ENCODE measurements at places on chromosomes 1 and 21.

GRCh38 chr1:33420870-33421775 is 9.8 kb downstream of the PHC2 start:
- DNase-seq: no peak

GRCh38 chr1:168224991-168225390 is 813 bp upstream of the SFT2D2 start:
- DNase-seq: no peak

- DNase-seq: no peak
Measured at GRCh38 chr1:225651376-225651871, 1.5 kb downstream of the ENAH start.

- DNase-seq: no peak
Measured at GRCh38 chr1:17507915-17508314, 31.6 kb upstream of the ARHGEF10L start.

DNA sequence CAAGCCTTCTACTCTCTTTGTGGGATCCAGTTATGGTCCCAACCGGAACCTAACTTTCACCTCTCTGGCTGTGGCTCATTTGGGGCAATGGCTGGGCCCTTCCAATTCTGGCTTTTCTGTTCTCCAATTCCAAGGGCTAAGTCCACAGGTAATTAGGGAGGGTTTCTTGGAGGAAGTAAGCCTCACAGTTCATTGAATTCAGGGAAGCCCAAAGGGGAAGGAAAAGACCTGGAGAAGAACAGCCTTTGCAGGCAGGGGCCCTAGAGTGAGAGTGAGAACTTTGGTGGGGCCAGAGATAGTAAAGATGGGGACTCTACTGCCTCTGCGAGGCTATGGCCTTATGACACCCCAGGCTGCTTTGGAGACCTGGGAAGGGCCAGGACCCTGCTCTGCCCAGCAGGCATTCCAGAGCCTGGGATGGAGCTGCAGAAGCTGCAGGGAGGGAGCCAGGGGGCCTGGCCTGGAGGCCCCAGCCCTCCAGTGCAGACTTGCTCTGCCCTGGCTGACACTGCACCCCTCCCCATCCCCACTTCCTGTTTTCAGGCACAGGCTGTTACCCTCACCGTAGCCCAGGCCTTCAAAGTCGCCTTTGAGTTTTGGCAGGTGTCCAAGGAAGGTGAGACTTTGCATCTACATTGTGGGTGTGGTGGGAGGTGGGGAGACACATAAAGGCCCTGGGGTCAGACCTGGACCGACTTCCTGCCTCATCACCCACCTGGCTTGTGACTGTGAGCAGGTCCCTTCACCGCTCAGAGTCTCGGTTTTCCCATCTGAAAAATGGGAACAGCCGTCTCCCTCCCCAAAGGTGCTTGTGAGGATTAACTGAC is 18.9 kb downstream of the LDLRAP1 start:
- peak; percentile 48 for DNase-seq

DNA sequence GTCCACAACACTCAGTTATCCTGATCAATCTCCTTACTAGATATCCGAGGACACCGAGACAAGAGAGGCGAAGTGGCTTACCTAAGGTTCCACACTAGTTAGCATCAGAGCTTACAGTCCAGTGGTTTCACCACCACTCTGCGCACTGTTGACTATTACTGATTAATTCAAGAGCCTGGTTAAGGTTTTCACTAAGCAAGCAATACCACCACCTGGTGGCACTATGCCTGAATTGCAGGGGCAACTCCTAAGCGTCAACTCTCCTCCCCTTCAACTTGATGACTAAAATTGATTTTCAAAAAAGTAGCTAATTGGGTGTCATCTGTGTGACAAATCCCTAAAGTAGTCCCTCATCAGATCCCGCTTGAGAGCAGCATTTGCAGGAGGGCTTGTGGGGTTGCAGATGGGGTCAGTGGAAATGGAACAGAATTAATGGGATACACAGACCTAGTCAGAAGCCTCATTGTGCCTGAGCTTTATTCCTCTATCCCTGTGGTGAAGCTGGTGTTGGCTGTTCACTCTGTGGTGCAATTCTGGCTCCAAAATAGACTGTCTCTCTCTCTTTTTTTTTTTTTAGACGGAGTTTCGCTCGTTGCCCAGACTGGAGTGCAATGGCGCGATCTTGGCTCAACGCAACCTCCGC is 9.1 kb downstream of the TTC22 start:
- no peak for DNase-seq

DNA sequence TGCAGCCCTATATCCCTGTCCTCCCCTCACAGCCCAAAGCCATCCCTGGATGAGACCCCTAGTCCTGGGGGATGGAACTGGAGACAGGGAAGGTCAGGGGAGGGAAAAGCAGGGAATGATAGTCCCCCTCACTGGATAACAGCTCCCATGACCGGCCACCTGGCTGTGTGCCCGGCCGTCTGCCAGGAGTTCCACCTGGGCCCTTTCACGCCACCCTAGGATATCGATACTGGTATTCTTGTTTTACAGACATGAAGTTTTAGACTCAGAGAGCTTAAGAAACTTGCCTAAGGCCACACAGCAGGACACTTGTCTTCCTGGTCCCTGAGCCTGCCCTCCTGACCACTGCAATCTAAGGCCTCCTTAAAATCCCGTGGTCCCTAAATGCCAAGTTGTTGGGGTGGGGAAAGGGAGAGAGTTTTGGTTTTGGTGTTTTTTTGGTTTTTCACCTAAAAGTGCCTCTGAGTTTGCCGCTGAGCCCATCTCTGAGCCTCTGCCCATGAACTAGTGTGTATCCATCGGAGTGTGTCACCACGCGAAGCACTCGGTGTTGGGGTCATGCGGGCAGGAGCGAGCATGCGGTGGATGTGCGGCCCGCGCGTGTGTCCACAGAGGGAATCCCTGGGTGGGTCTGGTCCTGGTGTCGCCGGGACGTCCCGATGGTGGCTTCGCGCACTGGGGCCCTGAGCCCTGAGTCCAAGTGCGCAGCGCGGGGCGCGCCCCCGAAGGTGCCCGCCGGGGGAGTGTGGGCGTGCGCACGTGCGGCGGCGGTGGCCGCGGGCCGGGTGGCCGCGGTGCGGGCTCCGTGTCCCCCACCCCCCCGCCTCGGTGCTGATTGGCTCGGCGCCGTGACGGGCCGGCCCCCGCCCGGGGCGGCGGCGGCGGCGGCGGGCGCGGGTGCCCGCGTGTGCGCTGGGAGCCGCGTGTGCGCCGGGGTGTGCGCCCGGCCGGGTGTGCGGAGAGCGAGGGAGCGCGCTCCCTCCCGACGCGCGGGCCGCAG is at the start of gene EPHA8:
TSS of gene EPHA8 (plus strand) at position 906 of the 1,000 bp plus-strand sequence. CDS start 147 bp downstream, outside the sequence.
- DNase-seq: no peak

DNA sequence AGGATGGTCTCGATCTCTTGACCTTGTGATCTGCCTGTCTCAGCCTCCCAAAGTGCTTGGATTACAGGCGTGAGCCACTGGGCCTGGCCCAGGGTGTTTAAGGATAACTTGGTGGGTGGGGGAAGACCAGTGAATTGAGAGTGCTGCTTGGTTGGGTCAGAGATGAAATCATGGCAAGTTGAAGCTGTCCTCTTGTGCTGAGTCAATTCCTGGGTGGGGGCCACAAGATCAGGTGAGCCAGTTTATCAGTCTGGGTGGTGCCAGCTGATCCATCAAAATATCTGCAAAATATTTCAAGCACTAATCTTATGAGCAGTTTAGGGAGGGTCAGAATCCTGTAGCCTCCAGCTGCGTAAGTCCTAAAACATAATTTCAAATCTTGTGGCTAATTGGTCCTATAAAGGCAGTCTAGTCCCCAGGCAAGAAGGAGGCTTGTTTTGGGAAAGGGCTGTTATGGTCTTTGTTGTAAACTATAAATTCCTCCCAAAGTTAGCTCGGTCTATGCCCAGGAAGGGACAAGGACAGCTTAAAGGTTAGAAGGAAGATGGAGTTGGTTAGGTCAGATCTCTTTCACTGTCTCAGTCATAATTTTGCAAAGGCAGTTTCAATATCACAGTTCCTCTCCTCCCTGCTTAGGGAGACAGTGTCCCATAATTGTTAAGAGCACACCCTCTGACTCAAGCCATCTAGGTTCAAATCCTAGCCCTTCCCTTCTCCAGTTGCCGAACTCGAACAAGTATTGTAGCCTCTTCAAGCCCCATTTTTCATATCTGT is 66.8 kb upstream of the BACH1 start:
- DNase-seq: no peak

- no peak for DNase-seq
Measured at GRCh38 chr1:96090134-96090533, 631.5 kb upstream of the PTBP2 start.

GRCh38 chr21:38322311-38322950 is 65.6 kb downstream of the KCNJ15 start:
- DNase-seq: no peak

DNA sequence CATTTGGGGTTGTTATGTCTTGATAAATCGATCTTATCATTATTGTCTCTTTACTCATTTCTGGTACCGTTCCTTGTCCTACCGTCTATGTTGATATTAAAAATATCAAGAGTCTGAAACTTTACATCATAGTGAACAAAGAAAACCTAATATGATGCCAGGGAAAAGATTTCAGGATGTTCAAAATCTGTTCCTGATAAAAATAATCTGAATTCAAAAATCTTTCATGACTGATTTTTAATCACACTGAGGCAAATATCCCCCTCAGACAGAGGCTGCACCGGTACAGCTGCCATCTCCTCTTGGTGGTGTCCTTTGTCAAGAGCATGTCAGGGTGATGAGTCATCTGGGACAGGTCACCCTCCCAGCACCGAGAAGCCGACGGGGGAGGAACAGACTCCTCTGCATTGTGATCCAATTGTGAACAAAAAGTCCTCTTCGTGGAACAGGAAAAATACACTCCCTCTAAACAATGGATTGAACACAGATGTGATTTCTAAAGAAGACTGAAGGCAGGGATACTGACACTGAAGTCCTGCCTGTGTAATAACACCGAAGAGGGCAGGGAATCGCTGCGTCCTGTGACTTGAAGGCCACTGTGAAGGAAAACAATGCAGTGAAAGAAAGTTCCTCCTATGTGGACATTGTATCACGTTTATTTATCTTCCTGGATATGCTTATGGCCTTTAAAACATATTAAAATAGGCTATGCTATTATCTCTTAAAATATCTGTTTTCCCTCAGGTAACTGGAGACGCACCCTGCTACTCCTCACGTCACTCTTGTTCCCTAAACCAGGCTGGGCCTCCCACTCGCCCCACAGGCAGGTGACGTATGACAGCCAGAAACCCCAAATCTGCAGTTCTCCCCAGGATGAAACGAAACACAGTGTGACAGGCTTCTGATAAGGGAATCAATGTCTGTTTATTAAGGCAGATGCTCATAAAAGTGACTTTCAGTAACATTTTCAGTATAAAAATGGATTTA is 4.3 kb upstream of the SPATC1L start:
- no peak for DNase-seq

GRCh38 chr1:78093560-78093959 is 47.8 kb downstream of the GIPC2 start:
- DNase-seq: no peak

GRCh38 chr21:15943009-15943666 is 213.4 kb downstream of the USP25 start:
- DNase-seq: no peak

Measured in activated naive CD8-positive, alpha-beta T cell treated with anti-CD3 and anti-CD28 coated beads, Interleukin-2, amount 50 U/mL, for 16 hours (primary cell).